Natural killer cell (primary cell): ENCODE measurements at places on chromosomes 4 and X.

DNA sequence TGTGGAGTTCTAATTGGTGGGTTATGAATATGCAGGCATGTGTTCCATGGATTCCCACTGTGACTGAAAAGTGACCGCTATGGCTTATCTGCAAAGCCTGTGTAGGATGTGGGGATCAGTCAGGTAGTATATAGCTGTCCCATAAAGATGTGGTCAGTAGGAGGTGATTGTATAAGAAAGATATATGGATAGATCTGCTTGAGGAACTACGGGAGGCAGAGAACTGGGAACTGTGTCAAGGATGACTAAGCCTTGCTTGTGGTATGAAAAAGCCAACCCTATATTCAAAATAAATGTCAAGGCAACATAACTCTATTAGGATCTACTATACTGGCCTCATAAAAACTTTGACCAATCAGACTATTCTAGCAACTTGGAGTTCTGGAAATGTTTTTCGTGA lies 185.2 kb downstream of the KLHL4 start:
- no peak overlapping the region for H3K27ac ChIP-seq
- H3K4me1 ChIP-seq, result no peaks in the 10 kb centered on the region
- no peak for DNase-seq

GRCh38 chrX:43552156-43552555 lies 103.9 kb upstream of the MAOA start:
- no peaks in the 10 kb centered on the region for H3K4me1 ChIP-seq
- no peak overlapping the region for H3K27ac ChIP-seq
- H3K4me3 ChIP-seq, result no peak overlapping the region

DNA sequence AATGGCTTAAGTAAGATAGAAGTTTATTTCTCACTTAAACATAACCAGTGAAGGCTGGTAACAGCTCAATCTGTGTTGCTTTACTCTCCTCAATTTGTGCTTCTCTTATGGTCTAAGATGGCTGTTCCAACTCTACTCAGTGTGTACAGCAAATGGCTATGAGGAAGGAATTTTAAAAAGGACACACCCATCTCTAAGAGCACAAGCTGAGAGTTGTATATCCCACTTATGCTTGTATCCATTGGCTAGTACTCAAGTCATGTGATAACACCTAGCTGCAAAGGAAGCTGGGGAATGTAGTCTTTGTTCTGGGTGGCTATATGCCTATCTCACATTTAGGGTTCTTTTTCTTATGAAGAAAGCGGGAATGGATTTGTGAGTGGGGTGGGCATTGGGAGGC lies 63.3 kb downstream of the GPAT3 start:
- H3K27me3 ChIP-seq, result no peaks in the 10 kb centered on the region
- no peaks in the 10 kb centered on the region for H3K4me1 ChIP-seq
- H3K27ac ChIP-seq, result no peak overlapping the region

- no peaks in the 10 kb centered on the region for H3K36me3 ChIP-seq
- H3K4me1 ChIP-seq, result no peaks in the 10 kb centered on the region
- no peak overlapping the region for H3K4me3 ChIP-seq
- H3K27ac ChIP-seq, result no peak overlapping the region
- no peak for DNase-seq
- H3K27me3 ChIP-seq, result peaks cover 2% of the 10 kb centered on the region
These were observed 5.5 kb upstream of the XAGE2 start for GRCh38 chrX:52363247-52363883.

DNA sequence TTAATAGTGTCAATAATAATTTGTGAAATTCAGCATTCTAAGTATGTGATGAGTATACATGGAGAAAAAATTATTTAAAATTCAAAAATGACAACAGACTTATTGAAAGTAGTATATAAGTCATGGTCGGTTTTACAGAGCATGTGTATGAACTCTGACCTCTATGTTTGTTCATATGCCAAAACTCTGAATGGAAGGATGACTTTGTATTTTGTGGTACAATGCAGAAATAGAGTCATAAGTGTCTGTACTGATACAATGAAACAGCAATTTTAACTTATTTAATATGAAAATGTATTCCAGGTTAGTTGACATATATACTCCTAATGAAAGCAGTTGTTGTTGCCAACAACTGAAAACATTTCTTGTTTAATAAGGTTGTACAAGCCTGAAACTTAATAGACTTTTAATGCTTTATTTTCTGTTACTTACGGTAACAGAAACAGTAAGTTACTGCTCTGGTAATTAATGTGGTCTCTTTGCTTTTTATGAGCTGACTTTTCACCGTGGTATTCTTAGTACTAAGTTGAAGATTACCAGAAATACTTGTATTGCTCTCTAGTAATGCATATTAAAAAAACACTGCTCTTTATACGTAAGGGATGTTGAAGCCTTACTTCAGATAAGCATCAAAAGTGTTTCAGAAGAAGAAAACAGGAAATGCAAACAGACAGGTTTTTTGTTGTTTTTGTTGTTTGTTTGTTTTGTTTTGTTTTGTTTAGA lies 1.9 kb downstream of the UBE2K start:
- peaks cover 17% of the 10 kb centered on the region for H3K4me1 ChIP-seq
- no peak overlapping the region for H3K4me3 ChIP-seq
- no peaks in the 10 kb centered on the region for H3K27me3 ChIP-seq
- DNase-seq, result peak; percentile 30
- H3K36me3 ChIP-seq, result peaks cover 3% of the 10 kb centered on the region

DNA sequence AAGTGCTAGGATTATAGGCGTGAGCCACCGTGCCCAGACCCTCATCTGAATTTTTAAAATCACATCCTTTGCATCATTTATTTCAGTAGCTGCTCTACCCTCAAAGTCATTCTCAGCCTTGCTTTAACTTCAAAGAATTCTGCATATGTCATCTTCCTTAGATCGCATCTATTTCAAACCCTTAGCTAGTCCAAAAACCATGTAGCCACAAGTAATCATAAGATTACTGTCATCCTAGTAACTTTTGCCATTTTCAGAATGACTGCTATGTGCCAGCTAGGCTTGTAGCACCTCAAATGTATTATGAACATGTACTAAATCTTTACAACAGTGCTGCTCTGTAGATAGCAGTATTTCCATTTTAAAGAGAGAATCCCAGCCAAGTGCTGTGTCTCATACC lies 45.5 kb upstream of the KLF3 start:
- no peak overlapping the region for H3K4me3 ChIP-seq
- no peaks in the 10 kb centered on the region for H3K4me1 ChIP-seq
- H3K36me3 ChIP-seq, result no peaks in the 10 kb centered on the region
- H3K27ac ChIP-seq, result no peak overlapping the region
- no peak for DNase-seq
- H3K27me3 ChIP-seq, result no peaks in the 10 kb centered on the region

GRCh38 chrX:36963069-36963808 lies 44.9 kb upstream of the FAM47C start:
- H3K27me3 ChIP-seq, result no peaks in the 10 kb centered on the region
- H3K36me3 ChIP-seq, result no peaks in the 10 kb centered on the region
- no peak overlapping the region for H3K27ac ChIP-seq
- H3K4me3 ChIP-seq, result no peak overlapping the region
- no peaks in the 10 kb centered on the region for H3K4me1 ChIP-seq

DNA sequence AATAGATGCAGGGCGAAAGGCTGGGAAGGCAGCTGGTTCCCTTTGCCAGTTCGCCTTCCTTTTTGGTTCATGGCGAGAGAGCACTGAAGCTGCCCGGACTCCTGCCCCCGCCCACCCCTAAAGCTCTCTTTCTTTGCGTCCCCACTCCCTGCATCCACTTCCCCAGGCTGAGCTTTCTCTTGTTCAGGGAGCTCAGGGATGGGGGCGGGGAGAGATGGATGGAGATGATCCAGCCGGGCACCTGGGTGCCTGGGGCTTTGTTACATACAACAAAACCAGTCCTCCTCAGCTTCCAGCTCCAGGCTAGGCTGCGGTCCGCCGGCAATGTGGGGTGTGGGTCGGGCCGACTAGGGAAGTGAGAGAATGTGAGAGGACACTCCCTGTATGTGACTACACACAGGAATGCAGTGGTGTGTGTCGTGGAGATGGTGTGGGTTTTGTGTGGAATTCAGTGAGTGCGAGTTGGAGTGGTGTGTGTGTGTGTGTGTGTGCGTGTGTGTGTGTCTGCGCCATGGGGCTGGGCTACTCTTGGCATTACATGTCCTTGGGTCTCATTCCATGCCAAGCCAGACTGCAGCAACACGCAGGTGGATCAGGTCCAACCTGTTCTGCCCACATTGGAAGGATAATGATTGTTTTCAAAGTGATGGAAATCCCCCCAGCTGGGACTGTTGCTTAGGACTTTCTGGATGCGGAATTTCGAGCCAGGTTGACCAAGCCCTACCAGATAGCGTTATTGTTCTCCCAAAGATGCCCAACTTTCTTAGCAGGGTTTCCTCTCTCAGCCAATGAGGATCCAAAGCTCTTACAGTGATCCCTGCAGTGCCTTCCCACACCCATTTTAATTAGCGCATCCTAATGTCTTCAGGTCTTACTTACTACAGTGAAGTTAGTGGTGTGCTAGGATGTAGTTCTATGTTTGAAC lies 149.4 kb upstream of the CHRDL1 start:
- H3K4me1 ChIP-seq, result no peaks in the 10 kb centered on the region
- no peak overlapping the region for H3K4me3 ChIP-seq
- H3K27ac ChIP-seq, result no peak overlapping the region
- DNase-seq, result no peak

DNA sequence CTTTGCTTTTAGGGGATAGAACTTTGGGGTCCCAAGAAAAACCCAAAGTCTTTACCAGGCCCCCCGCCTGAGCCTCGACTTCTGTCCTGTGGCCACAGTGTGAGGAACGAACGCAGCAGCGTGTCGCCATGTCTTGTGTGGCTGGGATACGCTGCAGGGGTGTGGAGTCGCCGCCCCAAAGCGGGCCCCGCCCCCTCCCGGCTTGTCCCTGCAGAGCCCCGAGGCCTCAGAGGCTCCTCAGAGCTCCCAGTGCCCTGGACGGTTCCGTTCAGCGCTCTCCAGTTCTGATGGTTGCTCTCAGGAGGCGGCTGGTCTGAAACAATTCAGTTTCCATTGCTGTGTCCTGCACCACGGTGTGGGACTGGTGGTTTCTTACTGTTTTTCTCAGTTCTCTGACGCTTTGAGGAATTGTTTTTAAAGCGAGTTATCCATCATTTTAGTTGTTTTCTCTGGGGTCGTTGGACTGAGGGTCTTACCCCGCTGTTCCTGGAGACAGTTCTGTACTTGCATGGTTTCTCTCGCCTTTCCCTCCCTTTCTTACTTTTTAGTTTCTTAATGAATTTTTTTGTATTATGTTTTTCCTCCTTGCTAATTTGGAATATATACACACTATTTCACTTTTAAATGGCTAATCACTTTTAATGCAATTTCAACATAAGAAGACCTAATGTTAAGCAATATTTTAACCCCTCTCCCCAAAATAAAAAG lies 1.6 kb upstream of the IDUA start:
- peaks cover 2% of the 10 kb centered on the region for H3K36me3 ChIP-seq
- DNase-seq, result peak; percentile 71
- H3K4me3 ChIP-seq, result no peak overlapping the region
- no peaks in the 10 kb centered on the region for H3K27me3 ChIP-seq
- H3K4me1 ChIP-seq, result peaks cover 30% of the 10 kb centered on the region

DNA sequence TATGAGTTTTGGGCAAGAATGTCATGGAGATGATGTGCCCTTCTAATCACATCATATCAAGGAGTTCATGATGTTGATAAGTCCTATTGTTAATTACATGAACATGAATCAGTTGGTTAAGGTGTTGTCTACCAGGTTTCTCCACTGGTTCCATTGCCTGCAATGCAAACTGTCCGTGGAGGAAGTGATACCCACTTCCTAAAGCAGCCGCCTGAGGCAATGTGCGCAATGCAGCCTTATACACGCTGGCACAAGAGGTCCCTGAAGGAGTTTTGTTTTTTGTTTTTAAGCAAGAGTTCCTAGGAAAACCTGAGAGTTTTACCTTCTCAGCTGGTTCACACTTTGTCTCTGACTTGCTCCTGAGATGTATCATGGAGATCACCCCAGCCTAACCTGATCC lies 5.9 kb upstream of the GPKOW start:
- no peak overlapping the region for H3K27ac ChIP-seq
- no peak for DNase-seq
- H3K27me3 ChIP-seq, result no peaks in the 10 kb centered on the region
- H3K36me3 ChIP-seq, result no peaks in the 10 kb centered on the region
- H3K4me3 ChIP-seq, result no peak overlapping the region

- H3K27me3 ChIP-seq, result no peaks in the 10 kb centered on the region
- no peaks in the 10 kb centered on the region for H3K4me1 ChIP-seq
- no peaks in the 10 kb centered on the region for H3K36me3 ChIP-seq
- H3K27ac ChIP-seq, result no peak overlapping the region
- no peak for DNase-seq
These were observed 68.4 kb downstream of the MID2 start for GRCh38 chrX:107894038-107894437.

DNA sequence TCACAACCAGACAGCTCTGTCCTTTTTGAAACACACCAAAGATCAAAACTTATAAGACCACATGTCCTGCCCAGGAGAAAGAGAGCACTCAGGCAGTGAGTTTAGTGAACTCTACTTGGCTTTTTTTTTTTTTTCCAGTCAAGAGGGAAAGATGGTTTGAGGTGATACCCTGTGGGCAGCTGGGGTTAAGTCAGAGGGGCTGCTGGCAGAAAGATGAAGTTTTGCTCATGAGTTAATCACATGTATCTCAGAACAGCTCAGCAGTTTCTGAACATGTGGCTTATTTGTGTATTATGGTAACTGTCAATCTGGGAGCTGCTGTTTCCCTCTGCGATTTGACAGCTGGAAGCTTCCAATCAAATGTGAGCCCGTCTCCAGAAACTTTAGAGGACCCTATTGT lies 56.4 kb upstream of the MAP3K15 start:
- H3K27me3 ChIP-seq, result no peaks in the 10 kb centered on the region
- no peak overlapping the region for H3K4me3 ChIP-seq
- DNase-seq, result no peak
- H3K27ac ChIP-seq, result no peak overlapping the region
- peaks cover 5% of the 10 kb centered on the region for H3K4me1 ChIP-seq

DNA sequence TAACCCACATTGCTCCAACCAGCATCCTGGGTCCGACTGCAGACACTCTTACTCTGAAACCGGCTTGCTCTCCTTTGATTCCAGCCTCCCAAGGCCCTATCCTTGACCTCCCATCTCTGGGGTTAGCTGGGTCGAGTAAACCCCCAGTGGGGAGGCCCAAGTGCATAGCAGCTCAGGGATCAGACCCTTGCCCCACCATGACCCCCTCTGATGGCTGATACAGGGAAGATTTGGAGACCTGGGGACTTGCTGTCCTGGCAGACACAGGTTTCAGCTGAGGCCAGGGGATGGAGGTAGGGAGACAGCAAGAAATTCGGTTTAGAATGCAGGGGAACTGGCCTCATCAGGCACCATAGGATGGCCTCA lies 23.6 kb upstream of the CDKL5 start:
- no peak for DNase-seq
- no peaks in the 10 kb centered on the region for H3K4me1 ChIP-seq
- no peak overlapping the region for H3K4me3 ChIP-seq
- no peaks in the 10 kb centered on the region for H3K27me3 ChIP-seq
- H3K27ac ChIP-seq, result no peak overlapping the region

DNA sequence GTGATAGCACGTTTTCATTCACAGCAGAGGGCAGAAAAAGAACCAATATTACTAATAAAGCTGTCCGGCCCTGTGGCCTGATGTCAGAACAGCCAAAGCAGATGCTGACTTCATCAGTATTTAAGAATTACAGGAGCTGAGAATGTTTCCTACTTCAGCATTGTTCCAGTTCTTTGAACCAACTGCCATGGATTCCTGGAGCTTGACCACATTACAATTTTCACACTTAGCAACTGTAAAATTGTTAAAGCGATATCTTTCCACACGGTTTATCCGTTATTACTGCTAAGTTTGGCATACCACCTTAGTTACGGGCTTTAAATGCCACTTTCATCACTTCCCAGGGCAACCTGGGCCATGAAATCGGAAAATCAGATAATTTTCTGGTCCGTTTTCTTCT lies 118.2 kb downstream of the EPHA5 start:
- H3K27ac ChIP-seq, result no peak overlapping the region
- no peaks in the 10 kb centered on the region for H3K27me3 ChIP-seq
- no peaks in the 10 kb centered on the region for H3K4me1 ChIP-seq
- no peak overlapping the region for H3K4me3 ChIP-seq
- no peak for DNase-seq
